ENCODE measurements at places on chromosomes 2 and 18.

- no peak for DNase-seq
Measured at GRCh38 chr2:176124947-176125771, 2.6 kb downstream of the HOXD9 start.

DNA sequence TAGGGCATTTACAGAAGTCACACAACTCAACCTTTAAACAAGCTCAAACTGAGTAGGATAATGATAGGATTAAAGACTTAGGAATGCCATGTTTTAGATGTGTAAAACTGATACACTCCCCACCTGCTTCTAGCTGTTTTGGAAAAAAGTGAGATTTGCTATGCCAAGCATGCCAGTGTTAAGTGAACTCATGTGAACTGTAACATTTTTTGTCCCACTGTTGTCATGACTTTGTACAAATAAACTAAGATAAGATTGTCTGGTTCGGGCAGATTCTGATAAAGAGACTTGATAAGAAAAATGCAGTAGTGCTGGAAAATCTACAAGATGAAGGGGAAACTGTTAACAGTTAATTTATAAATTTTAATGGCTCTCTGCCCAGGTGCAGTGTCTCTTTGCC, 66.5 kb downstream of the GLS start:
- DNase-seq, result no peak

- no peak for DNase-seq
Measured at GRCh38 chr2:172196768-172197431, 94.2 kb upstream of the DLX2 start.

DNA sequence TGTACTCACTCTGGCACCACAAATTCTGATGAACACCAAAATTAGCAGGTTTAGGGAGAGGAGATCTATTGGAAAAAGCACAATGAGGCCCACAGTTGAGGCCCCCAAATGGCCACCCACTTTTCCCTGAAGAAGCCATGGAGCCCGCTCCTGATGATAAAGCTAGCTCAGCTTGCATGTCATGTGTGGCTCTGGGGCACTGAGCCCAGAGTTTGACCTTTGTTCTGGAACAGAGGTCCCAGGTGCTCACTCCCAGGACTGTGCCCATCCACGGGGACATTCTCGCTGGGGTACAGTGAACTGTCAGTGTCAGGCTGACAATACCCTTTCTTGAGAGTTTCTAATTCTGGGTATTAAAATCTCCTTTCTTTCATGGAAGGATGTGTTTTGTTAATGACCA, 36.2 kb downstream of the XDH start:
- no peak for DNase-seq

DNA sequence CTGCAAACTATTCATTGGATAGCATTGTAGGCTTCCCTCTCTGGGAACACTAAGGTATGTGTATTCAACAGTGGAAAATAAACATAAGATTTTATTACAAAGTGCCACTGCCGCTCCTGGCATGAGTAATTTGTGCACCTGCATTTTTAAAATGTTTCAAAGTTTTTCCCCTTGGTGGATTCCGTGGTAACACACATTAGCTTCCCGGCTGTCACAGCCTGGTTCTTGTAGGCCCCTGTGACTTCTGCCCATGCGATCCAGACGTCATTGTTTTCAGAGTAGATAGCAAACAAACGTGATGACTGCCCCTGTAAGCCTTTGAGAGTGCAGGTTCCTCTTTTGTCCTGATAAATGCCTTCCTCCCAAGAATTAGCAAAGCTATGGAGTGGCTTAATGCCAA, 421.0 kb downstream of the ZNF521 start:
- DNase-seq, result no peak

- DNase-seq, result no peak
Measured at GRCh38 chr2:157593411-157593810, 35.3 kb downstream of the ACVR1C start.
